ENCODE measurements at places on chromosomes 1 and 21. TPM values are rescaled to one million over a fixed set of nuclear protein-coding genes. Genes with fewer than 3 reads are reported as not detected.

- no peak overlapping the region for H3K4me3 ChIP-seq
- H3K36me3 ChIP-seq = no peaks in the 10 kb centered on the region
- DNase-seq = no peak
- no peak overlapping the region for H3K27ac ChIP-seq
- H3K27me3 ChIP-seq = peaks cover 26% of the 10 kb centered on the region
These were observed 4.3 kb downstream of the AMPD1 start for GRCh38 chr1:114691061-114691460.

DNA sequence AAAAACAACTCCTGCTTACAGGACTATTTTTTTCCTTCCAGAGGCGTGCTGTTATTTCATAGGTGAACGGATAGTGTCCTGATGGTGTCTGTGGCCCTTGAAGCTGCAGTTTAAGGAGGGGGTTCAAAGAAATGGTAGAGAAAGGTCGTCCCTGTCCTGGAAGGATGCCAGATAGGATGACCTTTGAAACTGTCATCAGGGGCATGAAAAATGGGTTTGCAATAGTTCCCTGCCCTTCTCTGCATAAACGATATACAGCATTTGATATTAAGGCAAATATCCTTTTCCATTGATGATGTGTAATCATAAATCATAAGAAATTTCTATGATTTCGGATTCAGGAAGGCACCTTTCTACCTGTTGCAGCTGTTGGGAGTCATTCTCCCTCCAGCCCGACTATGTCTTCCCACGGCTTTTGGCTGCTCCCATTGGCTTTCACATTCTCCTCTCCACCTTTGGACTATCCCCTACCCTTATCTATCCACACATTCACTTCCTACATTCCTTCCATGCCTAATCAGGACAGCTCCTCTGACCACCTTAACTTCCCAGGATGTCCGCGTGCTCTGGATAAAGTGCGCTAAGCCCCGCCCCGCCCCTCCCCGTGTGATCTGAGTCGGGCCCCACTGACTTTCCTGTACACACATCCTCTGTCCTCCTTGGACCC, 209.8 kb downstream of the DISC1 start:
- no peak overlapping the region for H3K4me3 ChIP-seq
- DNase-seq = no peak
- H3K27ac ChIP-seq = no peak overlapping the region
- no peaks in the 10 kb centered on the region for H3K4me1 ChIP-seq

- peaks cover 46% of the 10 kb centered on the region for H3K4me1 ChIP-seq
- H3K4me3 ChIP-seq = peak overlapping the region; percentile 83
- peaks cover 5% of the 10 kb centered on the region for H3K36me3 ChIP-seq
- peaks cover 14% of the 10 kb centered on the region for H3K27me3 ChIP-seq
- H3K27ac ChIP-seq = peak overlapping the region; percentile 86
These were observed 660 bp downstream of the GCLM start for GRCh38 chr1:93908394-93909145.

The OR6N1 gene
- total RNA-seq = not detected

DNA sequence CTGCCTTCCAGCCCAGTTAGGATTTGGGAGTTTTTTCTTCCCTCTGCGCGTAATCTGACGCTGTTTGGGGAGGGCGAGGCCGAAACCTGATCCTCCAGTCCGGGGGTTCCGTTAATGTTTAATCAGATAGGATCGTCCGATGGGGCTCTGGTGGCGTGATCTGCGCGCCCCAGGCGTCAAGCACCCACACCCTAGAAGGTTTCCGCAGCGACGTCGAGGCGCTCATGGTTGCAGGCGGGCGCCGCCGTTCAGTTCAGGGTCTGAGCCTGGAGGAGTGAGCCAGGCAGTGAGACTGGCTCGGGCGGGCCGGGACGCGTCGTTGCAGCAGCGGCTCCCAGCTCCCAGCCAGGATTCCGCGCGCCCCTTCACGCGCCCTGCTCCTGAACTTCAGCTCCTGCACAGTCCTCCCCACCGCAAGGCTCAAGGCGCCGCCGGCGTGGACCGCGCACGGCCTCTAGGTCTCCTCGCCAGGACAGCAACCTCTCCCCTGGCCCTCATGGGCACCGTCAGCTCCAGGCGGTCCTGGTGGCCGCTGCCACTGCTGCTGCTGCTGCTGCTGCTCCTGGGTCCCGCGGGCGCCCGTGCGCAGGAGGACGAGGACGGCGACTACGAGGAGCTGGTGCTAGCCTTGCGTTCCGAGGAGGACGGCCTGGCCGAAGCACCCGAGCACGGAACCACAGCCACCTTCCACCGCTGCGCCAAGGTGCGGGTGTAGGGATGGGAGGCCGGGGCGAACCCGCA, at the start of gene PCSK9:
Gene PCSK9, plus strand, starts transcription at position 207 of the 741 bp plus-strand sequence. Its CDS starts 290 bp downstream, at position 497.
- DNase-seq = no peak
- no peaks in the 10 kb centered on the region for H3K36me3 ChIP-seq
- peaks cover 66% of the 10 kb centered on the region for H3K27me3 ChIP-seq
- no peak within 1 kb of the TSS for H3K27ac ChIP-seq

The SSX2IP gene
- total RNA-seq = 18.8 TPM

DNA sequence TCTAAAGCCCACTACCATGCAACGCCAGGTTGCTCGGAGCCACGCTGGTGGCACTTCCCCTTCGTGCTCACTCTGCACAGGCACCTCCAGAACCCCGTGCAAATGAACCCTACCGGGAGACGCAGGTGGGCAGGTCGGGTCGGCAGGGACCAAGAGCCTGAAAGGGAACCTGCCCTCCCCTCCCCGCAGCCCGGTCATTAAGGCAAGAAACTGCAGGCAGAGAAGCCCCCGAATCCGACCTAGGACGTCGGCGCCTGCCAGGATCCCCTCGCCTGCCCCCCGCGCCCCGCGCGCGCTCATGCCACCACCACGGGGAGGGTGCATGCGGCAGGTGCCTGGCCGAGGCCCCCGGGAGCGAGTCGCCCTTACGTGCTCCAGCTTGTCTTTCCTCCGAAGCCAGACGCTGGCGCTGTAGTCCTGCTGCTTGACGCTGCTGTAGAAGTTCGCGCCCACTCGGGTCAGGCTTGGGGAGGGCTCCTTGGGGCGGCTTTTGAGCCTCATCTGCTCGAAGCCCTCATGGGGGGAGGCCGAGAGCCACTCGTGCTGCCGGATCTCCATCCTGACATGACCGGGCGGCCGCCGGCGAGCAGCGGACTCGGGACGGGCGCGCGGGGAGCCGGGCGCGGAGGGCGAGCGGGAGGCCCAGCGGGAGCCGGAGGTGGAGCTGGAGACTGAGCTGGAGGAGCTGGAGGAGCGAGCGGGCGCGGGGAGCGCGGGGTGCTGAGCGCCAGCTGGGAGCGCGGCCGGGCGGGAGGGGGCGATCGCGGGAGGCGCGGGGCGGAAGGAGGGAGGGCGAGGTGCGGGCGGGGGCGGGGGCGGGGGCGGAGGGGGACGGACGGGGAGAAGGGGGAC, 552 bp downstream of the PLD5 start:
- H3K27me3 ChIP-seq = peaks cover 46% of the 10 kb centered on the region
- H3K27ac ChIP-seq = no peak overlapping the region
- peaks cover 2% of the 10 kb centered on the region for H3K36me3 ChIP-seq
- peaks cover 6% of the 10 kb centered on the region for H3K4me1 ChIP-seq
- no peak for DNase-seq

GRCh38 chr1:207672522-207673130, 27.7 kb downstream of the CR1L start:
- no peak for DNase-seq
- H3K27ac ChIP-seq = no peak overlapping the region
- no peak overlapping the region for H3K4me3 ChIP-seq
- H3K27me3 ChIP-seq = peaks cover 60% of the 10 kb centered on the region

The CFHR2 gene
- not detected for total RNA-seq

DNA sequence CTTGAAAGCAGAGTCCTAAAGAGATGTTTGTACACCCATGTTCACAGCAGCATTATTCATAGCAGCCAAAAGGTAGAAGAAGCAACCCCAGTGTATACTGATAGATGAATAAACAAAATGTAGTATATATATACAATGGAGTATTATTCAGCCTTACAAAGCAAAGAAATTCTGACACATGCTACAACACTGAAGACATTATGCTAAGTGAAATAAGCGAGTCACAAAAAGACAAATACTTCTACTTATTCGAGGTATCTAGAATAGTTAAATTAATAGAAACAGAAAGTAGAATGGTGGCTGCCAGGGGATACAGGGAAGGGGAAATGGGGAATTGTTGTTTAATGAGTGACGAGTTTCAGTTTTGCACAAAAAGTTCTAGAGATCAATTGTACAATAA, 23.5 kb downstream of the COP1 start:
- no peak overlapping the region for H3K27ac ChIP-seq
- no peaks in the 10 kb centered on the region for H3K27me3 ChIP-seq
- H3K4me3 ChIP-seq = no peak overlapping the region

The SLC22A15 gene
- 1.2 TPM for total RNA-seq

DNA sequence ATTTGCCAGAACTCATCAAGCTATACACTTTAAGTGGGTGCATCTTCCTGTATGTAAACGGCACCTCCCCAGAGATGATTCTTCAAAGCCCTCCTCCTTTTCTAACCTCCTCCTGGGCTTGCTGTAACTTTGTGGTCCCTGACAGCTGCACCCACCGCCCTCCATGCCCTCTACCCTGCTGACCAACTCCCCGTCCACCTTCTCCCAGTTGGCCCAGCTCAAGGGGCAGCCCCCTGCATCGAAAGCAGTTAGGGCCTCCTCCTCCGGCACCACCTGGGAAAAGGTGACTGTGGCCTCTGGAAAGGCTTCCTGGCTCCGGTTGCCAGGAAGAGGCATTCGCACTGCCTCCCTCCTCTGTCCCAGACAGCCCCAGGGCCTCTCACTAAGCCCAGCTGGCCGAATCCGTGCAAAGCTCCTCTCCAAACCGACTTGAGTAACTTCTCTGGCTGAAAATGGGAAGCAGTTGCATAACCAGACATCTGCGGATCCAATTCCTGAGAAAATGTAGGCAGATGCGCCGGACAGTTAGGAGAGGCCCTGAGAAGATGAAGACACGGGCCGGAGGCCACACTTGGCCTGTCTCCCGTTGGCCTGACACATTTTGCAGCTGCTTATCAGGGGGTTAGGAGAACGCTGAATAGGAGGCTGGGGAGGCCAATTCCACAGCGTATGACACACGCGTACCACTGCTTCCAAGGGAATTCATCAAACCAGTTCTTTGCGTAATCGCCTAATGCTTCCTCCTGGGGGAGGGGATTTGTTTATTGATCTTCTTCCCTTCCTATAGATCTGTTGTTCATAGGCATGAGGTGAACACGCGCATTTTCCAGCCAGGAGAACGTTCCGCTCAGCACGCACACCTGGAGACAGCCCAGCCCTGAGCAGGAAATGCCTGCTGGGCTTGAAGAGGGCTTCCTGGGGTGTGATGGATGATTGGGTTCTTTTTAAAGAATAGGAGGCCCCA, 48.7 kb upstream of the COL6A2 start:
- no peak overlapping the region for H3K27ac ChIP-seq
- H3K27me3 ChIP-seq = peaks cover under 1% of the 10 kb centered on the region
- no peaks in the 10 kb centered on the region for H3K4me1 ChIP-seq
- H3K36me3 ChIP-seq = no peaks in the 10 kb centered on the region
- no peak for DNase-seq

DNA sequence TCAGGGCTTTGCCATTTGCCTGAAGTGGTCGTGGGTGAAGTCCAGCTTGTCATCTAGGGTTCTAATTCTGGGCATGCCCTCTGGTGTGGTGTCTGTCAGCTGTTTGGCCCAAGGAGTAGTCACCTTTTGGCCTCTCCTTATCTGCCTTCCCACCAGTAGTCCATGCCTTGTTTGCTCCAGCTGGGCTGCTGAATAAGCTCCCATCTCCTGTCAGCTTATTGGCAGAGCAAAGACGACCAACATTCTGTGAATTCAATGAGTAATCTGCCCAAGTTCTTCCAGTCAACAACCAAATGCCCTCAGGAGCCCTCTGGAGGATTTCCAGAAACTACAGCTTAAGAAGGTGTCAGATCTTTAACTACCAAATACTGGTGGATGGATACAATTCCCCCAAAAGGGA, 7.0 kb downstream of the BCAN start:
- peaks cover 75% of the 10 kb centered on the region for H3K27me3 ChIP-seq
- H3K4me3 ChIP-seq = no peak overlapping the region
- no peak overlapping the region for H3K27ac ChIP-seq
- no peak for DNase-seq

- no peak overlapping the region for H3K27ac ChIP-seq
- H3K27me3 ChIP-seq = peaks cover 4% of the 10 kb centered on the region
- DNase-seq = no peak
- no peaks in the 10 kb centered on the region for H3K36me3 ChIP-seq
- no peaks in the 10 kb centered on the region for H3K4me1 ChIP-seq
- H3K4me3 ChIP-seq = no peak overlapping the region
These were observed 17.5 kb downstream of the PTGS2 start for GRCh38 chr1:186662752-186663151.

The LORICRIN gene
- total RNA-seq = not detected

The UBIAD1 gene
- total RNA-seq = 19.9 TPM

All from activated CD4-positive, alpha-beta memory T cell treated with anti-CD3 and anti-CD28 coated beads, Interleukin-2, amount 10 ng/mL, durations not matched to agents 7 days and 5 days (primary cell).